ENCODE measurements at places on chromosomes 16 and 17.

- no peak for DNase-seq
Observed at GRCh38 chr17:79581324-79581932, 29.4 kb downstream of the RBFOX3 start.

- DNase-seq: peak; percentile 67
Observed at GRCh38 chr17:78828470-78829185, 12.0 kb downstream of the USP36 start.

- no peak for DNase-seq
Observed at GRCh38 chr16:46937536-46937935, 35.9 kb downstream of the DNAJA2 start.

DNA sequence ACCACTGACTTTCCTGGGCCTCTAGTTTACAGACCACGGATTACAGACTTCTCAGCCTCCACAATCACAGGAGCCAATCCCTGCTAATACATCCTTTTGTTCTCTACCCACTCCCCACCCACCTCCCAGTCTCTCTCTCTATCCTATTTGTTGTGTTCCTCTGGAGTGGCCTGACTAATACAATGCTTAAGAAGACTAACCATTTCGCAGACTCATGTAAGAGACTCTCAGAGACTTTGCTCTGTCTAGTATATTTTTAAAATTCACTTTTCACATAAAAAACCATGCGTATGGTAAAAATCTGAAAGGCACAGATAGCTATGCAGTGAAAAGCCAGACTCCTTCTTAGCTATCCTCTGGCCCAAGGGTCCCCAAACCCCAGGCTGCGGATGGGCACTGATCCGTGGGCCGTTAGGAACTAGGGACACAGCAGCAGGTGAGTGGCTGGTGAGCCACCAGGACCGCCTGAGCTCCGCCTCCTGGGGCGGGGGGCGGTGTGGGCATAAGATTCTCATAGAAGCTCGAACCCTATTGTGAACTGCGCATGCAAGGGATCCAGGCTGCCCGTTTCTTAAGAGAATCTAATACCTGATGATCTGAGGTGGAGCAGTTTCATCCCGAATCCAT, 7.6 kb downstream of the PIK3R6 start:
- DNase-seq: no peak

- DNase-seq: peak; percentile 98
Observed at GRCh38 chr17:31754239-31754945, 104.7 kb downstream of the COPRS start.

DNA sequence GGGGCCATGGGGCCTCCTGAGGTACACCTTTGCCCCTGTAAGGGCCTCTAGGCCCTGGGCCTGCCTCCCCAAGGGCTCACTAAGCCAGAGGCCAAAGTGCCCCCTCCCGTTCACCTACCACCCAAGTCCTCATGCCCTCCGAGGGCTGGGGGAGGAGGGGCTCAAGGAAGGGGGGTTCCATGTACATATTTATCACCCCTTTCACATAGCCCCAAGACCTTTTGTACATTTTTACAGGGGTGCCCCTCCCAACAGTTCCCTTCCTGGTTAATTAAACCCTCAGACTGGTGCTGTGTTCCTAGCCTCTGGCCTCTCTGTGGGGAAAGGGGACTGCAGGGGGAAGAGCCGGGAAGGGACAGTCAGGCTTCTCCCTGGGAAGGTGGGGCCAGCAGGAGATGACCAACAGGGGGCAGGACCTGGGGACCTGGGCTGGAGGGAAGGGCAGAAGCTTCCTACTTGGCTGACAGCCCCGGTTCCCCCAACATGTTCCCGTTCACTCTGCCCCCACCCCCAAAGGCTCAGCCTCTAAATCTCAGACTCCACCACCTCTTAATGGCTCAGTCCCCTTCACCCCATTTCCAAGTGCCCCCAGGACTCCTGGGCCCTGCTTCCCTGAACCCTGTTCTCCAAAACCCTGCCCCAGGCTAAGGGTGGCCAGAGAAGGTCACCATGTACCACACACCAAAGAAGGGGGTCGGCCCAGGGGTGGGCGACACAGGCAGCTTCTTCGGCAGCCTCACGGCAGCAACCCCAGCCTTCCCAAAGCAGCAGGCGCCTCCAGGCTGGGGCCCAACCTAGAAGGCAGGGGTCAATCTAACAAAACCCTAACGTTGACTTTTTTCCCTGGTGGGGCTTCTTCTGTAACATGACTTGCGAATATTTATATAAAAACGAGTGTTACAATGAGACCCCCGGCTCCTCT, 11.9 kb downstream of the FBRS start:
- no peak for DNase-seq

- DNase-seq: no peak
Observed at GRCh38 chr17:78407387-78408000, 29.0 kb downstream of the PGS1 start.

DNA sequence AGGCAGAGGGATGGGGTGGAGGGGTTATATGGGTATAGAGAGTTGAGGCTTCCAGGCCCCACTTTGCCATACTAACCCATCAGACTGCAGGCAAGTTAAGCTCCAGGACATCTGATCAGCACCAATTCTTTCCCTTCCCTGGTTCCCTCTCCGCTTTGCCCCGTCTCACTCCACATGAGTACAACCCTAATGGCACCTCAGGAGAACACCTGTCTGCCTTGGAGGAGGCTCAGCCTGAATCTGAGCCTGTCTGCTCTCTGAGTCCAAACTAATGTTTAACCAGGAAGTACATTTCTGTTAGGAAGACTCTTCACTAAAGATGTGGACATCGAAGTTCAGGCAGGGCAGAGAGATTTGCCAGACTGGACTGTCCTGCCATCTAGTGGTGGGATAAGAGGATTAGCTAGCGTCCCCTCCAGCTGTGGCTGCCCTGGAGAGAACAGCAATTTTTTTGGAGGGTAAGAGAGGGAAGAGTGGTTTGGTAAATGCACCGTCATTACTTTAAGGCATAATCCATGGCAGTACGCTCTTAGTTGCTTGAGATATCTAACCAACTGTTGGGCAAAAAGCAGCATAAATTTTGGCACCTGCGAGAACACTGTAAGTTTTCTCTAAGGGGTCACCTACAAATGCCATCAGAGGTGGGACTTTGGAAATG, 29.2 kb upstream of the LRRC75A start:
- DNase-seq: peak; percentile 84

- DNase-seq: no peak
Observed at GRCh38 chr16:69141014-69141413, 8.6 kb downstream of the UTP4 start.

GRCh38 chr16:51834794-51835193, 683.7 kb upstream of the SALL1 start:
- DNase-seq: no peak

DNA sequence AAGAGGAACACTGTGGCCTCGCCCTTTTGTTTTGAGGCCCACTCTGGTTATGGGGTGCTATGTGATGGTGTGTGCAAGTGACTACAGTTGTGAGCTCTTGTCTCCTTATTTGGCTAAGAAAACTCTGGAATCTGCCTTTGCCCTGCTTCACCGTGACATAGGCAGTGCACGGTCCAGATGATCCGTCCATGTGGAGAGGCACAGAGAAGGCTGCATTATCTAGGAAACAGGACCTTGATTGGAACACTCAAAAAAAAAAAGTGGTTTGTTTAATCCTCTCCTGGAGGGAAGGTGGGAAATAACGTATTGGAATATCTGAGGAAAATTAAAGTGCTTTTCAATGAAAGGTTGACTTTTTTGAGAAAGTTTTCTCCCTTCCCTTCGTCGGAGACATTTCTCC, 233.3 kb downstream of the CHD9NB start:
- DNase-seq: no peak

GRCh38 chr17:20988001-20988636, 54.7 kb downstream of the USP22 start:
- DNase-seq: no peak

GRCh38 chr17:21353326-21354010, 22.7 kb upstream of the KCNJ12 start:
- no peak for DNase-seq

DNA sequence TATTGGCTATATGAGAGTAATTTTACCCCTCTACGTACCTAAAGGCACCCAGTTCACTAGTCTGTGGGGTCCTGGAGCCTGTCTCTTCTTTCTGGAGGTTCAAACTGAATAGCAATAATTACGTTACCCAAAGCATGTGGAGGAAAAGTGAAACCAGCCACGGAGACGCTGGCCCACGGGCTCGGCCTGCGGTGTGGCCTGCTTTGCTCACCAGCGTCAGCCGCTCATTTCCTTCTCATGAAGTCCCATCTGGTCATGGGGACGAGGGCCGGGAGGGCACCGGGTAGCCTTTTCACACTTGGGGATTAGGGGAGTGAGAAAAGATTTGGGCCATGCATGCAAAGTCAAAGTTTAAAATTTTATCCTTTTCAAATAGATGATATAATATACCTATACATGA, 26.9 kb downstream of the ELAC2 start:
- DNase-seq: no peak

GRCh38 chr17:47257651-47258339, 4.2 kb downstream of the ITGB3 start:
- peak; percentile 77 for DNase-seq

DNA sequence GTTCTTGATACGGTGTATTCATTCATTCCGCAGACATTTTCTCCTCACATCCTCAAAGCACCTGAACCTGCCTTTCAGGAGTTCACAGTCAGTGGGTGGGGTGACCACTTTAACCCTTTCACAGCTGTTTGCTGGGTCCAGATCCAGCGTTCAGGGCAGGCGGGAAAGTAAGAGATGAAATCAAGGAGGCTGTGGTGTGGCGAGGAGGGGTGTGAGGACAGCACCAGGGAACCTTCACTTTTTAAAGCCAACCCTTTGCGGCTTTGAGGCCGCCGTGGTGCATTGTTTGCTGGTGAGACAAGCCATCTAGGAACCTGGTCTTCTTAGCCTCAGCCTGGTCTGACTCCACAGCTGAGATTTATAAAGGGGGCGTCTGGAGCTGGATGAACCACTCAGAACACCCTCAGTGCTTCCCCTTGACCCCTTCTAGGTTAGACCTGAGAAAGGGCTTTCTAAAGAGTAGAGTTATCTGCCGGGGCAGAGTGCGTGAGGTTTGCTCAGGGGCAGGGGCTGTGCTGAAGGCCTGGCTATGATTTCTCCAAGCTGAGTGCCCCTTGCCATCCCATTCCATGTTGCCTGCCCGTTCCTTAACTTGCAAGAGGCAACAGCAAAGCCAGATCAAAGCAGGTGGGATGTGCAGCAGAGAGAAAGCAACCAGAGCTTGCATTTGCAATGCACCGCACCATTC, 933 bp downstream of the CCR7 start:
- DNase-seq: no peak

DNA sequence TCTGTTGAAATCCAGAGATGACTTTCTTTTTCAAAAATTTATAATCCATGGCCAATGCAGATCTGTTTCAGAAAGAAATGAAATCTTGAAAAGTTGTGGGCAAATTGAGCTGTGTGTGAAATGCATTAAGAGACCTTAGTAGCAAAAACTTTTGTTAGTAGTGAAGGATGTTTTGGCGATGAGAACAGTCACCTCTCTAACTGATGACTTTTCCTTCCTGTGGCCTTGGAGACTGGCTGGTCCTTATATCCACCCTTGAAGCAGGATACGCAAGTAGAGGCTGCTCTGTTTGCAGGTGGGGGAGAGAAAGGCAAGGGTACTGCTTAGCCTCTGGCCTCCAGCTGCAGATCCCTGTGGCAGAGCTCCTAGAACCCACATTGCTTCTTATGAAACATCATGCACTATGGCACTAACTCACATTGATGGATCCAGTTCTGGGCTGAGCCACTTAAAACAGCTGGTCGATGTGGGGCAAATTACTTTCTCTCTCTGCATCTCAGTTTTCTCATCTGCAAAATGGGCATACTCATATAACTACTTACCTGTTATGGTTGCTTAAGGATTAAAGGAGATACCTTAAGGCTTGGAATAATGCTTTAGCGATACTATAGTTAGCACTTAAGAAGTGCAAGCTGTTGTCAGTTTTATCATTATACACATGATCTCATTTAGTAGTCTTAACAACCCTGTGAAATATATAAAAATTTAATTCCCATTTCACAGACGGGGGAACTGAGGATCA, 89.3 kb downstream of the SDR42E1 start:
- no peak for DNase-seq

GRCh38 chr16:79155471-79155870, 445.1 kb downstream of the MAF start:
- no peak for DNase-seq

- peak; percentile 52 for DNase-seq
Observed at GRCh38 chr17:45948881-45949624, 50.0 kb upstream of the STH start.

DNA sequence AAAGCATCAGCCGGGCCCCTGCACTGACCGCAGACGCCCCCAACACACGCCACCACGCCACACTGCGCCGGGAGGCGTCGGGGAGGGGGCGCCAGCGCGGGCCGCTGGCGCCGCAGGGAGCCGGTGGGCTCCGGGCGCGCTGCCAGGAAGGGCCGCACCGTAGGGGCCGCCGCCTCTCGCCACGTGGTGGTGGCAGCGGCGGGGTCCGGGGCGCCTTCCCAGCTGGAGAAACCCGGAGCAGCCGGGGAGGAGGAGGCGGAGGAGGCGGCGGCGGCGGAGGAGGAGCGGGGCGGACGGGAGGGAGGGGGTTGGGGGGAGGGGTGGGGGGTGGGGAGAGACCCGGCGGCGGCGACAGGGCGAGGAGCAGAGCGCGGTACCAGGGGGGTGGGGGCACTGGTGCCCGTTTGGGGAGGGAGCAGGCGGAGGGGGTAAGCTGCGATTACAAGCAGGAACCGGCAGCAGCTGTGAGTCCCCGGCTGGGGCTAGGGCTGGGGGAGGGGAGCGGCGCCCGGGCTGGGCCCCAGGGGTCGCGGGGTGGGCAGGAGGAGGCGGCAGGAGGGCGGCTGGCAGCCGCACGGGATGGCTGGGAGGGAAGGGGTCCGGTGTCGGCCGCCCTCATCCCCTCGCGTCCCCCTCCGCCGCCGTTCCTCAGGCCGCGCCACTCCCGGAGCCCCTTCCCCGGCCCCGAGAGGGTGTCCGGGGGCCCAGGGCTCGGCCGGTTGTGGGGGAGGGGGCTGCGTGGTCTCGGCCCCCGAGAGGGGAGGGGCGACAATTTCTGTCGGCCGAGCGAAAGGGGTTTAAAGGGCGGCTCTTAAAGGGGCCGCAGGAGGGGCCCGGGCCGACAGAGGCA, at the start of gene TBKBP1:
TSS of gene TBKBP1 (plus strand) at position 431 of the 850 bp plus-strand sequence. CDS start 1,952 bp downstream, outside the sequence.
- DNase-seq: no peak

- DNase-seq: no peak
Observed at GRCh38 chr16:11972128-11972527, 4.4 kb upstream of the SNX29 start.

- no peak for DNase-seq
Observed at GRCh38 chr16:47392081-47392480, 68.8 kb downstream of the ITFG1 start.

DNA sequence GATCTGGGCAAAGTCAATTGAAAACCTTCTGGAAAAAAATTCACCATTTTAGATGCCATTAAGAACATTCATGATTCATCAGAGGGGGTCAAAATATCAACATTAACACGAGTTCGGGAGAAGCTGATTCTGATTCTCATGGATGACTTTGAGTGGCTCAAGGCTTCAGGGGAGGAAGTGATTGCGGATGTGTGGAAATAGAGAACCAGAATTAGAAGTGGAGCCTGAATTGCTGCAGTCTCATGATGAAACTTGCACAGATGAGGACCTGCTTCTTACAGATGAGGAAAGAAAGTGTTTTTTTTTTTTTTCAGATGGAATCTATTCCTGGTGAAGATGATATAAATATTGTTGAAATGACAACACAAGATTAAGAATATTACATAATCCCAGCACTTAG, 12.9 kb downstream of the ITGAX start:
- DNase-seq: no peak
